ENCODE measurements at places on chromosomes 2 and 18.

DNA sequence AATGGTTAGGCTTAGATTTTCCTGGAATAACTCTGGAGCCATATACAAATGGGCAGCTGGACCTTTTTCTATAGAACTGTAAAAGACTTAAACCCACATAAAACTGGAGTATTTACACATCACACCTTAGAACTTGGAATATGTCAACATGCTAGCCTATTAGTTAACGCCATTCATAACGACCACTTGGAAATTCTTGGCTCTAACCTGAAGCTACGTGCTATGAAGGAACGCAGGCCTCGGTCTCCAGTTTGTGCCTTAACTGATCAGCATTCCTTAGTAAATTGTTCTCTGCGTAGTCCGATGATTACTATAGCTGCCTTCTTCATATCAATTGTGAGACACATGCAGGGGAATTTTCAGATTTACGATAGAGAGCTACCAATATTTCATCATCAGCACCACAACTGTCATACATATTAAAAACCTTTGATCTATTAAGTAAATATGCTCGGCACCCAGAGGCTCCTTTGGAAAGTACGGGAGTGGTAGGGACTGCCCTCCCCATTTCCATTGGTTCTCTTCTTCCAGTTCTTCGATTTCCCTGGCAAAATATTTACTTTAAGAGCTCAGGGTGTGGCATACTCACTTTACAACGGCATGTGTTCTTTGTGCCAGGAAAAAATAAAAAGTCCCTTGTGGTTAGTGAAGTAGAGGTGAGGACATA lies 17.5 kb upstream of the CCL20 start:
- no peak for DNase-seq

DNA sequence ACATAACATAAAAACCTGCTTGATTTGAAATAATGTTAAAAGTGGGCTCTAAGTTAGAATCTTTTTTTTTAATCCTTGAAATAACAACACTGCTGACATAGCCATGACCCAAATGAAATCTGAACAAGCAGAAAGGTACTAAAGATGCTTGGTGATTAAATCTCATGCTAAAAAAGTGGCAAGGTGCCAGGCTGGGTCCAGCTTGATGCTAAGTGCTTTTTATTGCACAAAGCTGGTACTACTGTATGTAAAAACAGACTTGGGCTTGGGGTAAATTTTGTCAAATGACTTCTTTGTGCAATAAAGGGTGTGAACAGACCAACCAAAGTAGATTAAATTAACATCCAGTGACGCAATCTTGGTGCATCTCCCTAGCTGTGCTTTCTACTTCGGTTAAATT lies 13.4 kb downstream of the BCL11A start:
- DNase-seq: no peak

- DNase-seq: no peak
These were observed 100.0 kb upstream of the CXCR4 start for GRCh38 chr2:136217996-136218395.

- no peak for DNase-seq
These were observed 46.4 kb upstream of the PMAIP1 start for GRCh38 chr18:59853380-59853779.

- no peak for DNase-seq
These were observed 330.4 kb downstream of the LPIN1 start for GRCh38 chr2:12076810-12077209.

DNA sequence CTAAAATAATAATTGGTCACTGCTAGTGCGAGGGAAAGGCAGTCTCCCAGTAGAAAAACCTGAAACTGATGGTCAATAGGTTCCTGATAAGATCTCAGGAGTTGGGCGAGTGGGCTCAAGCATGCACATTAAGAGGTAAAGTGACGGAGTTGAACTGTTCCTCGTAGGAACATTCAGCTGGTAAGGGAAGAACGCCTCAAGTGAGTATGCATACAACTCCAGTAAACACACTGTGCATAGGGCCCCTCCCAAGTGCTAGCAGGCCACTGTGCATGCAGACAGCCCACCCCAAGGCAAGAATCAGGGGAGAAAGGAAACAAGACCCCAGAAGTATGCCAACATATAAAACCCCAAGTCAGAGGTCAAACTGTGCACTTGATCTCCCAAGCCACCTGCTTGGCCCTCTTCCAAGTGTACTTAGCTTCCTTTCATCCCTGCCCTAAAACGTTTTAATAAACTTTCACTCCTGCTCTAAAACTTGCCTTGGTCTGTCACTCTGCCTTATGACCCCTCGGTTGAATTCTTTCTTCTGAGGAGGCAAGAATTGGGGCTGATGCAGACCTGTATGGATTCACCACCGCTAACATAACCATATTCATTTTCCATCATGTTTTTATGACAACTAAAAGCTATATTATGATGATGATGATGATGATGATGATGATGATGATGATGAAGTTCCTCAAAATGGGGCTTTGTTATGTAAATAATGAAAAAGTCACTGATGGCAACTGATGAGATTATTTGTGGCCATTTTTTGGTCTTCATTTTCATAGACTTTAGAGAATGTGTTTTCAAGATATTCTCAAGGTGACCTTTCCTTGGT lies 118.0 kb upstream of the RAB27B start:
- no peak for DNase-seq

- DNase-seq: no peak
These were observed 75.2 kb downstream of the CABLES1 start for GRCh38 chr18:23210526-23210925.

DNA sequence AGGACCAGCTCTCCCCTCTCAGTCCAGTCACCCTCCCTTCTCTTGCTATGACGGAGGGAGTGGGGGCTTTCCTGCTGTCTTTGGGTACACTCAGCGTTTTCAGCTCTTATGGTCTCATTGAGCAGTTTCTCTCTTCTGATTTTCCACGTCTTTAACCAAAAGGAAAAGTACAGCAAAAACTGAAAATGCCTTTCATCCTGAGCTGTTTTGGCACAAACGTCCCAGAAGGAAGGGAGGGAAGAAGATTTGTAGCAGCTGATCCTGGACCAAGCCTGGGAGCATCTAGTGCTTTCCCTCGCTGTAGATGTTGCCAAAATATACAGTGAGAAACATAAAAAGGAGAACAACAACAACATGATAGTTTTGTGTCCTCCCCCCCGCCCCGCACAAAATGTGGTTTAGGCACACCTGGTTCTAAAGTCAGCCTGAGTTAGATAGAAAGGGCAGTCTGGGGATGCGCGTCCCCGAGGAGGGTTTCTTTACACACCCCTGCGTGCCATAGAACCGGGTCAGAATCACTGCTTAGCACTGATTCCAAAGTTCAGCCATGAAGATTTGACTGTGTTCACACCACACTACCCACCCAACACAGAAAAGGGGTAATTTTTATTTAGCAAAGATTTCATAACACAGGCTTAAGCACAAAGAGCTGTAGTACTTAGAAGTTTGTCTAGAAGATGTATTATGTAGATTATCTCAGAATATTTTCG lies 53.4 kb downstream of the SLC40A1 start:
- DNase-seq: no peak

DNA sequence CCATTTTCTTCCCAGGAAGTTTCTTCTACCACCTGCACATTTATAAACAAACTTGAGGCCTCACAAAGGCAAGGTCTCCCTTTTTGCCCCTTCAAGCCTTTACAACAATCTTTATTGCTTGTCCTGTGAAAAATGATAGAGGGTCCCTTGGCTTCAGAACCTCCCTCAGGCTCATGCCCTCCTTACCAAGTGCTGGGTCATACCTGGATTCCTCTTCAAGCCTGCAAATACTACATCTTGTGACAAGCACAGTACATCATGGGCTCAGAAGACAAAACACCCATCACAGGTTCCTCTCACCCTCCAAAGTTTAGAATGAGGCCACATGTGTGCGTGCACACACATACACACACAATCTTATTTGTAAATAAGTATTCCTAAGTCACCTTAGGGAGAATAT lies 9.1 kb downstream of the CAPN14 start:
- no peak for DNase-seq

GRCh38 chr2:158753641-158754611 lies 41.2 kb upstream of the DAPL1 start:
- DNase-seq: no peak

DNA sequence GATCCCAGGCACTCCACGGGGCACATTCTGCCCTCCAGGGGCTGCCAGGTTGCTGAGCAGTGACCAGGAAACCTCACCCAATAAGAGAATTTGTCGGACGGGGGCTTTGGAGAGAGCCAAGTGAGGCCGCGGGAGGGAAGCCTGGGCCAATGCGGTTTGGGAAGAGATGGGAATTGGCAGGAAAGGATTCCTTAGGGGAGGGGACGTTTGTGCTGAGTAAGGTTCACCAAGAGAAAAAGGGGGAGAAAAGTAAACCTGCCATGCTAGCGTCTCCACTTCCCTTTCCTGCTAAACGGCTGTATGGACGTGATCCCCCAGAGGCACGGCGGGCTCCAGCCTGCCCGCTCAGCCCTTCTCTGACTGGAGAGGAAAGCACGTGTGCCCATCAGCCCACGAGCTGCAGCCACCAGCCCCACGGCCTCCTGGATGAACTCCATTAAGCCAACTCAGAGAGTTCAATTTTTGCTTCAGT lies 194.4 kb upstream of the ID2 start:
- DNase-seq: no peak
